Esophagus mucosa (tissue), 1 donor: ENCODE measurements at places on chromosomes 1 and 21.

- ATAC-seq, result no peak
These were observed 644.6 kb upstream of the TMPRSS15 start for GRCh38 chr21:19048098-19048672.

DNA sequence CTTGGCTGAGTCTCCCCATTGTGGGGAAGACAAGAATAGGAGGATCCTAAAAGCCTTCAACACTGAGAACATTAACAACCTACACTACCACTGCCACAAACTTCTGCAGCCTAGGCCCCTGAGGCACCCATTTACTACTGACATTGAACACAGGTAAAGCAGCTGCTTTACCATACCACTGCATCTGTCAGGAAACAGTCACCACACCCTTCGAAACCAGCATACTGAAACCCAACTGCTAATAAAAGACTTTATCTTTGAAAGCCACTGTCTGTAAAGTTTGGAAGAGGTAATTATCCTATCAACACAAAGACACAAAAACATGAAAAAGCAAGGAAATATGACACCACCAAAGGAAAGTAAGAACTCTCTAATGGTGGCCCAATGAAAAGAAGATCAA, 7.4 kb downstream of the IFNAR1 start:
- ATAC-seq, result no peak

GRCh38 chr1:53517821-53518352, 58.7 kb downstream of the DMRTB1 start:
- ATAC-seq, result no peak

DNA sequence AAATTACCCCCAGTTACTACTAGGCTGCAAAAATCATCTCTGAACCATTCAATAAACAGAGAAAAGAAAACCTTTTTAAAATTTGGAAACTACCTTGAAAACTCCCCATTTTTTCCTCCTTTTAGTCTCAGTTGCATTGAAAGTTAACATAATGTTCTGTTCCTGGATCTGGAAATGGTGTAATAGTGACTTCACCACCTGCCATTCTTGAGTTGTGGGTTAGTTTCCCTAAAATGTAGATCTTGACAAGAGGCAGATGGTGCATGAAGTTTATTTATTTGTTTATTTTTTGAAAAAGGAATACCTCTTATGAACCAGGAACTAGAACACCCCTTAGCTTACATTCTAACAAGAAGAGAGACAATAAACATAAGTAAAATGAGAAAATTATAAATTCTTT, 72.8 kb downstream of the ATF6 start:
- no peak for ATAC-seq

DNA sequence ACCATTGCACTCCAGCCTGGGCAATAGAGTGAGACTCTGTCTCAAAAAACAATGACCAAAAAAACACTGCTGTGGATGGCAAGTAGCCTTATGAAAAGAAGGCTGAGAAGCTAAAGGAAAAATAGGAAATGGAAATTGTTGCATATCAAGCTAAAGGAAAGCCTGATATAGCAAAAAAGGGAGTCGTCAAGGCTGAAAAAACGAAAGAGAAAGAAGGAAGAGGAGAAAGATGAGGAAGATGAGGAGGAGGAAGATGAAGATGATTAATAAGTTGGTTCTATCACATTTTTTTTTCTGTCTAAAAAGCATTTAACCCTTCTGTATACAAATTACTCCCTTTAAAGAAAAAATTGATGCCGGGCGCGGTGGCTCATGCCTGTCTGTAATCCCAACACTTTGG, 10.2 kb upstream of the PRDX1 start:
- no peak for ATAC-seq

- ATAC-seq, result no peak
These were observed 507.2 kb upstream of the PBX1 start for GRCh38 chr1:164051782-164052181.

DNA sequence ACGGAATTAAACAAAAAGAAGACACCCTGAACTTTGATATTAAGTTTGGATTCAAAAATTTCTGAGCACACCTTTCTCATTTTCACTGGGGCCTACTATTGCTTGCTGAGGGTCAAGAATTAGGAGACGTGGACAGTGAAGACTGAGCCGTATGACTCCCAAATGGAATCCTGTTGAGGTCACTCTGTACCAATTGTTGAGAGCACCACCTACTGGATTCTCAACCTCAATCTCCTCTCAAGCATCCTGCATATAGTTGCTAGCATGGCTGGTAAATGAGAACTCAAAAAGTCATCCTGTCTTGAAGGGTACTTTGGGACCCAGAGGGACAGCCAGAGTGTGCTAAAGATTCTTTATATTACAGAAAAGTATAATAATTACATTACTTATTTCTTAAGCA, 20.2 kb upstream of the MTR start:
- ATAC-seq, result no peak

GRCh38 chr1:14441302-14441741, 157.2 kb upstream of the KAZN start:
- no peak for ATAC-seq

DNA sequence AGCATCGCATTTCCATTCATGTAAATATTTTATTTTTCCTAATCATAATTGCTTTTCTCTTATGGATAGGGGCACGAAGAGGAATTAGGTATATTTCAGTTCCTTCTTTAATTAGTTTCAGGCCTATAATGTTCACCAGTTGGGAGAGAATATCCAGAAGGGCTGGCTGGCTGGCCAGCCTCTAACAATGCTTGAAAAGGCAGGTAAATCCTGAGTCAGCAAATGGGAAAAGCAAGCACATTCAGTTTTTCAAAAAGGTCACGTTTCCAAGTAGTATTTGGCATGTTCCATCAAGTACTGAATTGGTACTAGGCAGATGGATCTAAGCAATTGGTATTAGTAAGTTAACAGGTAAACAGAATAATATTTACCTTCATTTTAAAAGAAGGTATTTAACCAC, 8.0 kb downstream of the RAB29 start:
- no peak for ATAC-seq
